ENCODE measurements at places on chromosomes 4 and X.

- no peak for DNase-seq
Measured at GRCh38 chr4:4455210-4455865, 68.4 kb downstream of the NSG1 start.

- DNase-seq: no peak
Measured at GRCh38 chr4:33063241-33063640, 2343.1 kb downstream of the PCDH7 start.

GRCh38 chr4:762211-763190, 56.9 kb downstream of the PCGF3 start:
- no peak for DNase-seq

GRCh38 chrX:110108381-110108821, 105.5 kb downstream of the TMEM164 start:
- DNase-seq: no peak
